ENCODE measurements at places on chromosomes 4 and X.

- DNase-seq = no peak
Measured at GRCh38 chr4:101239665-101240064, 107.7 kb downstream of the PPP3CA start.

DNA sequence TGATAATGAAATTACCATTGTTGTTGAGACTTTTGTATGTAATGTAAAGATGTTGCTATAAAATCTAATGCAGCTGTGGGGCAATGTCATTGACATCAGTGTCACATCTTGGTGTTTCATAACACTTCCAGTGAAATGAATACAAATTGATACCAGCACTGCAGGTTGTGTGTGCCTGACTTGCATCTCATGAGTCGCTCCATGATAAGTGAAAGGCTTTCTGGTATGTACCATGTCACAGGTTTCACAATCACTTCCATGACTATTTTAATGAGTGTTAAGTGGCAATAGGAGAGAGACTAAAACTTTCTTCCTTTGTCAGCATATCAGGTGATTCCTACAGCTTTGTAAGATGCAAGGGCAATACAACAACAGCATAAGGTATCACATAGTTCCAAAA lies 94.4 kb downstream of the ABCB7 start:
- DNase-seq = no peak

GRCh38 chrX:333611-334311 lies 15.2 kb upstream of the GTPBP6 start:
- no peak for DNase-seq

DNA sequence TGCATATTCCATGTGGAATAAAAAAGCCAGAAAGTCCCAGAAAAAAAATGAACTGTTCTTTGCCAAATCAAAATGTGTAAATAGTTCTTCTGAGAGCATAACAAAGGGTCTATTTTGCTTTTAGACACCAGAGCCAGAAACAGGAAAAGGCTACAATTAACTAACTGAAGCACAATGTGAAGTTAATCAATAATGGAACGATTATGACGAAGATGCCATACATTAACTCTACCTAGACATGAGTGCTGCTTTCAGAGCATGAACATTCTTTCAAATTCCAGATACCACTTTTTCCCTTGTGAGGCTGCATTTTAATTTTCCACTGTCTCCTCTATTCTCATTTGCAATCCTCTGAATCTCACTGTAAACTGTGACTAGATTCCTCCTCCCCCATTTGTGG lies 48.7 kb upstream of the PHOX2B start:
- DNase-seq = no peak

- no peak for DNase-seq
Measured at GRCh38 chrX:7059214-7059838, 88.2 kb upstream of the STS start.

DNA sequence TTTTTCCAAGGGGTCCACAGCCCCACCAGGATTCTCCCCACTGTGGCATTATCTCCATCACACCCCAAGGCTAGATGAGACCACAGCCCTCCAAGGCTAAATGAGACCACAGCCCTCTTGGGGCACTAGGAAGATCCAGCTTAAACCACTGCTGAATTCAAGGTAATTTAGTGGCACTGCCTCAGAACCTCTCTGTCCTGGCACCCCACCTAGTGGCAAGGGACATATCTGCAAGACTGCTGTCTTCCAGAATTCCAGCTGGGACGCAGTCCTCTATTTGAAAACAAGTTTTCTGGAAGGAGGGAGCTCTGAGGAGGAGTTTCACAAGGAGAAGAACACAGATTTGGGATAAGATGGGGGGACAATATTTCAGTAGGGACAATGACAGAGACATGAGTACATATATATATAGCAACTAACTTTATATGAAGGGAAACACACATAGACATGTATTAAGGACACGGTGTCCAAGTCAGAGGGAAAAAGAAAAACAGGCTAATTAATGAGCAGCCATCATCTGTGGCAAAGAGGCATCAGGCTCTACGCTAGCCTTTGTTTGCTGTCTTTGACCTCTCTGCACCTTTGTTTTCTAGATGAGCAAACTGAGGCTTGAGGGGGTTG lies 9.3 kb downstream of the CETN2 start:
- no peak for DNase-seq

DNA sequence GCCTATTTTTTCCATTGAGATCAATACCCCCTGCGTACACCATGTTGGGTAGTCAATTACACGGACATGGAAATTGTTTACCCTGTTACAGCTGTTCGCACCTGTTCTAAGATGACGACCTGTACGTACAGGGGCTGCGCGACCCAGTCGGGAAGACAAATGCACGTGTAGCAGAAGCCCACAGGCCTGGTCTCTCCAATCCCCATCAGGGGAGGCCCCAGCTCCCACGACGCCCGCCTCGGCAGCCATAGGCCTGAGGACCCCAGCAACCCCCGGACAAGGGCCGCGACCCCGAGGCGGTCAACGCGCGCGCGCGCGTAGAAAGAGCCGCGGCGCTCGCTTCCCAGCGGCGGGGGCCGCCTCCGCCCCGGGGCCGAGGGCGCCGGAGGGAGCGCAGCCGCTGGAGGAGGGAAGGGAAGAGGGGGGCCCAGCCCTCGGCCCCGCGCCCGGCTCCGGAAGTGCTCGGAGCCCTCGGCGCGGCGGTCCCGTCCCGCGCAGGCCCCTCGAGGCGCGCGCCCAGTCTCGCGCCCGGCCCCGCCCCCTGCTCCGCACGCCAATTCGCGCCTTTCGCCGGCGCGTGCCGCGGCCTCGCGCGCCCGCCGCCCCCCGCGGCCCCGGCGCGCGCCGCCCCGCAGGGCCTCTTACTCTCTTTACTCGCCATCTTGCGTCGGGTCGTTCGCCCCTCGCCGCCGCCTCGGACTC lies 618 bp downstream of the RBBP7 start:
- DNase-seq = no peak

DNA sequence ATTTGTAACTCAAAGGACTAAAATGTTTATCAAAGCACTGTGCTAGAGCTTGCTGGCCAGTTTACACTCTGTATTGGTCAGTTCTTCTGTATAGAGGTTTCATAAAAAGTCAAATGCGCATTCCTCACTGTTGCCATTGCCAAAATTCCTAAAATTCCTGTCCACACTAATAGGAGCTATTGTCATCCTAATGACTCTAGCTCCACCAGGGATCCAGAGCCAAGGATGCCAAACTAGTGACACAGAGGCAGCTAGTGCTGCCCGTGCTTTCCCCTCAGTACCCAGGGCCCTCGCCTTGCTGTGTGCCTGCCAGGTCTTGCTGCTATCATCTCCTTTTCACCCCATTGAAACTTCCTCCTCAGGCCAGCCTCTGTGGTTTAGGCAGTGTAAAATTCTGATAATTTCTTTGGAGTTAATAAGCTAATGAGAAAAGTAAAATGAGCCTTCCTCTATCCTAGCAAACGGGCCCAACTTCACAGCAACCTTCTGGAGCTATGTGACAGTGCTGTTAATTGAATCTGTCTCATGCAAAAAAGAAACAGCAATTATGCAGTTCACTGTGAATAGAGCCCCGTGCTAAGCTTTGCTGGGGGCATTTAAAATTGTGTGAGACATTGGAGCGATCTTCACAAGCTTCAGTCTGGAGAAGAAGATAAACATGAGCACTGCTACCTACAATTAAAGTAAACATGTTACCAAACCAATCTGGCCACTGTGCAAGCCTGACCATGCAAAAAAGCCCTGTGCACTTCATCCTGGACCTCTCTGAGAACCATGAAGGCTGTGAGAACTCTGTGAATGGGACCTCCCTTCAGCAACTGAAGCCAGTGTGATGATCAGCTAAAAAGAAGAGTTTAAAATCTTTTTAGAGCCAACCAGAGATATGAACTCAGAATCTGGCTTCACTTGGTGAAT lies 43.1 kb upstream of the FGF2 start:
- DNase-seq = no peak

All from activated CD4-positive, CD25-positive, alpha-beta regulatory T cell treated with anti-CD3 and anti-CD28 coated beads, Interleukin-2, amount 50 U/mL, for 16 hours (primary cell).